ENCODE measurements at places on chromosomes 12 and 14.

DNA sequence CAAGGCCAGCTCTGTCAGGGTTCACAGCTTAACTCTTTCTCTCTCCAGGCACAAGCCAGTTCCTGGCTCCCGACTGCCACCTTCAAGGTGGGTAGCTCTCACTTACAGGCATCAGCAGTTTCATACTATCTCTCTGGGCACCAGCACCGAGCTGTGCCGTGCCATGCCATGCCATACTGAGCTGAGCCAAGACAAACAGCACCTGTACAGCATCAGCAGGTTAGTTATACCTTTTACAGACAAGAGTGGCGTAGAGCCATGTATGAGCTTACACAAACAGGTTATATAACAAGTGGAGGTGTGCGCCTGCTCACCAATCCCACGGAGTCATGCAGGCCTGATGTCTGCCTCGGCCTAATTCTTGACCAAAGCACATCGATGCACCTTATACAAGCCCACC lies 1098.7 kb downstream of the AACS start:
- DNase-seq = no peak

GRCh38 chr14:75025082-75025481 lies 22.4 kb downstream of the EIF2B2 start:
- DNase-seq = no peak

DNA sequence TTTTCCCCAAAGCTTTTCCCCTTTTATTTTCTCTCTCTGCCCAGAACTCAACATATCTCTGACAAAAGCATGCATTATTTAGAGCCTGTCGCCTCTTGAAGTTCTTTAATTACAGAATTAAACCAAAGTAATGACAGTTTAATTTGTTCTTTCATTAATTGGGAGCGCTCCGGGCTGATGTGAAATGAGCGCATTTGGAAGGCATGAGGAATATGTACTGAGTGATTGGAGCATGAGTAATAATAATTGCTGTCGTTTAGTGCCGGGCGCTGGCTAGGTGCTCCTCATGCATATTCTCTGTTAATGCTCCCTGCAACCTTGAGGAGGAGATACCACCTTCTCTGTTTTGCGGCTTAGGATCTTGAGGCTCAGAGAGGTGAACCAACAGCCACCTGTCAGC lies 120.5 kb downstream of the SLC25A47 start:
- DNase-seq = no peak

GRCh38 chr14:72996916-72997315 lies 30.0 kb downstream of the ZFYVE1 start:
- DNase-seq = no peak

- no peak for DNase-seq
Measured at GRCh38 chr12:50538182-50538581, 33.4 kb downstream of the DIP2B start.
